ENCODE measurements at places on chromosomes 13 and 19. TPM values are rescaled to one million over a fixed set of nuclear protein-coding genes. Genes with fewer than 3 reads are reported as not detected.

HSD17B14 gene
- total RNA-seq, result 1.3 TPM

UNC13A gene
- not detected for total RNA-seq

ZNF208 gene
- 0.79 TPM for total RNA-seq

ALG5 gene
- total RNA-seq, result 49.3 TPM

GIPR gene
- 0.53 TPM for total RNA-seq

CYP2A6 gene
- total RNA-seq, result not detected

SMIM44 gene
- total RNA-seq, result not detected

RNF113B gene
- not detected for total RNA-seq

KRTDAP gene
- not detected for total RNA-seq

PLIN4 gene
- 4.4 TPM for total RNA-seq

ZNF701 gene
- 15.6 TPM for total RNA-seq

PNMA8A gene
- total RNA-seq, result 0.79 TPM

ZNF723 gene
- total RNA-seq, result not detected

PDE4C gene
- total RNA-seq, result 0.38 TPM

ALOX5AP gene
- total RNA-seq, result not detected

SIX5 gene
- total RNA-seq, result 2.1 TPM

MKNK2 gene
- 251 TPM for total RNA-seq

ZNF580 gene
- 2.4 TPM for total RNA-seq

ZNF677 gene
- 8.4 TPM for total RNA-seq

NCAN gene
- not detected for total RNA-seq

DENND1C gene
- total RNA-seq, result under 0.01 TPM

All from bronchial epithelial cell (primary cell).